ENCODE measurements at places on chromosomes 1 and 21.

DNA sequence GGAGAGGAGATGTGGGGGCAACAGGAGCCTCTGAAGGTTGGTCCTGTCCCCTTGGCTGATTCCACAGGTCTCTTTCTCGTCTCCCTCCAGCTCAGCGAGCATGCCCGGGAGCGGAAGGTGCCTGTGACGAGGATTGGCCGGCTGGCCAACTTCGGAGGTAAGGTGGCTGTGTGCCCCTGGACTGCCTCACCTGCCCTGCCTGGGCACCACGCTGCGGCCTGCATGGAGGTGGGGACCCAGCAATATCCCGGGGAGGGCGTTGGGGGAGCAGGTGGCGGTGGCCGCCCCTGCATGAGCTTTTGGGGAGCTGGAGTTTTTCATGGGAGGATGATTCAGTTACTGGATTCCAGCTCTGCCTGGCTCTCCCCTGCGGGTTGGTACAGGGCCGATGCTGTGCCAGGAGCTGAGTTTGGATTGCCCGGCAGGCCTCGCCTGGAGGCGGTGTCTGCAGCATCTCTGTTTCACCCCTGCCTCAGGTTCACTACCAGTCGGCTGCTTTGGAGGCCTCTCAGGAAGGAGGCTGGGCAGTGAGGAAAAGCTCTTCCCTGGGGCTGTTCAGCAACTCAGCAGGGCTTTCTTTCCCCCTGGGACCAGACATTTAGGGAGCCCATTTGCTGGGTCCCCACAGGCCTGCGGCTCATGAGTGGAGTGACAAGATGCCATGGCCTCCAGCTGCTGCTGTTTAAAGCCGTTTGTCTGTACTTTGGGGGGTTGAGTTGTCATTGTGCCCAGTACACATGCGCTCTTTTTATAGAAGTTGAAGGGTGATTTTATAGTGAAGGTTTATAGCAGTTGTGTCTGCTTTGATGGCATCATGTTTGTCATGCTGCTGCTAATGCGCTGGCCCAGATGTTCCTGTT, 25.7 kb downstream of the COQ8A start:
- DNase-seq = no peak

DNA sequence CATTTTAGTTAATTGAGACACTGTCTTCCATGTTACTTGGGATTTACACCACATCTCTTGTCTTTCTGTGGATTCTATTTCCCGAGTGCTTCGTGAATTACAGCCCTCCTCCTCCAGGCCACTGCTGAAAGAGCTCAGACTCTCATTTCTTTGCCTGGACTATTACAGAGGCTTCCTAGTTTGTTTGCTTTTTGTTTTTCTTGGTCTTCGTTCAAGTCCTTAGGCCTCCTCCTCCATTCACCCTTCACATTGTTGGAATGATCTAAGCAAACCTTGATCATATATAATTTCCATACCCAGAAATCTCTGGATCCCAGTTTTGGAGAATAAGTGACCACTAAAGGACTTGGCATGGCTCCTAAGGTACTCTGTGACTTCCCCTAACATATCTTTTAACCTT, 94.1 kb downstream of the CNIH3 start:
- no peak for DNase-seq

DNA sequence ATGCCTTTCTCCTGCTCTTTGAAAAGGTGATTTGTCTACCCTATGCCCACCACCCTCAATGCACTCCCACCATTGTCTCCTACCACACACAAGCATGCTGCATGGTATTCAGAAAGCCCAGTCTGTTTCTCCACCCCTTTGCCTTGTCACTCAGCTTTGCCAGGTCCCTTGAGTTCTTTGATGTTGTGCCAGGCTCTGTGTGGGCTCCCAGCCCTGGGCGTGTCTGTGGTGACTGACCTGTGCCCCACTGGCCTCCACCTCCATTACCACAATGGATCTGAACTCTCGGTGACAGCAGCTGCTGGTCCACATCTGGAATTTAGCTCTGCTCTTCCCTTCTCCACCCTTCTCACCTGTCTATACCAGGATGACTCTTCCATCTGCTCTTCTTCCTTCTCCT, 34.9 kb downstream of the ATP2B4 start:
- no peak for DNase-seq

DNA sequence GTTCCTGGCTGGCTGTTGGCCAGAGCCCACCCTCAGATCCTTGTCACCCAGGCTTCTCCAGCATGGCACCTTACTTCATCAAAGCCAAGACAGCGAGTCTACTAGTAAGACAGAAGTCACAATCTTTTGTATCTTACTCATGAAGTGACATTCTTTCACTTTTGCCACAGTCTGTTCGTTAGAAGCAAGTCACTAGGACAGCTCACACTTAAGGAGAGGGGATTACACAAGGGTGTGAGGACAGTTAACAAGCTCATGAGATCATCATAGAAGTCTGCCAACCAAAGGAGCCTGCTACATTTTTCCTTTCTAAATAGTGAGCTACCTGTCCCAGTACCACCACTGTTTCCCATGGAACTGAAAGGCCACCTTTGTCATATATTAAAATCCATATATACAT, 61.5 kb downstream of the PACC1 start:
- no peak for DNase-seq

DNA sequence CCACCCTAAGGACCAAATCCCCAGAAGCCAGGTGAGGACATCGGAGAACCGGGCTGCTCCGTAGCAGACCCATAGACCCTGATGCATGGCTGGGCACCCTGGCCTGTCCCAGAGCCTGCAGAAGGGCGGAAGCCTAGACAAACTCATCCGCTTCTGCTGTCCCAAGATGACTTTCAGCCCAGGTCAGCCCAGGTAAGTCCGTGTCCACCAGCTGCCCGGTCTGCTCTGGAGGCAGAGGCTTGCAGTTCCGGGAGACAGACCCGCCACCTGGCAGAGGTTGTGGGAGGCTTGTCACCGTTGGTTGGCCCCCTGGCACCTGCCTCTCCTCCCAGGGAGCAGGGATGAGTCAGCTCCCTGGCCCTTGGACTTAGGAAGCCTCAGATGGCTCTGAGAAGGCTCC, 22.8 kb upstream of the POFUT2 start:
- no peak for DNase-seq

DNA sequence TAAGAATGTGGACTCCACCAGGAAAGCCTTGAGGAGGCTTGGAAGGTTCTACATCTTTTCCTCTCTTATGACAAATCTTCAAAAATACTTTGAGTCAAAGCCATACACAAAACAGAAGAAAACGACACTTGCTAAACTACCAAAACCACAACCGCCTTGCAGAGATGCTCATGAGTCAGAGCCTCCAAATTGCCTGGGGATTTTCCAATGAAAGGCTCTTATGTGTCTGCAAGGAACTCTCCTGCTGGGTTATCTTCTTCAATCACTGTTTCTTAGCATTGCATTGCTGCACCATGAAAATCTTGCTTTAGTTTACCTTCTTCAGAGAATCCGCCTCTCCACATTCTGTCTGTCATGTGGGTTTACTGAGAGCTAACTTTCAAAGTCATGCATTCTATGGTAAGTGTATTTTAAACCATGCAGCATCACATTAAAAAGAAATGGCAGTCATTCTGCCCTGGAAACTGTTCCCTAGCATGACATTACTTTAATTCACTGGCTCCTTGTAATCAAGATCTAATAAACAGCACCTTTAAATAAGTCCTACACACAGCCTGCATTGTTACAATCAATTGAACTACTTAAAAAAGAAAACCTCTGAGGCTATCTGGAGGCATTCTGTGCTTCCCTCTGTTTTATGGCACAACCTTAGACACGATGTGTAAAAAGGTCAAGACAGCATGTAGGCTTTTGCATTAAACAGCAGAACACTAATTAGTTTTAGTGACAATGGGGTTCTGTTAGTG, 210.0 kb upstream of the FOXD3 start:
- peak; percentile 73 for DNase-seq

DNA sequence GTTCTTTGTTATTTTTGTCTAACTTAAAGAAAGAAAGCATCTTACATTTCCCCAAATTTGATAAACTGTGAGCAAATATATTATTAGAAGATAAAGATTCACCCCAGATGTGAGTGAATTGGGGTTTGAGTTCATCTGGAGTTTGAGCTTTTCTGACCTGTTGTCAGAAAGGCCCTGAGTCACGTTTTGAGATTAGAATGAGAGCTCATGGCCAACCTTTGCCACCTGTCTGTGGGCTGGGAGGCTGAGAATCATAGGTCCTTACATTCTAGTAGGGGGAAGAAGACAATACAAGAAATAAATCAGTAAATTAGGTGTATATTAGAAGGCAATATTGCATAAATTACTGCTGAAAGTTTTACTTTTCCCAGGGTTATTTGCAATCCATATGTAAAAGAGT, 22.3 kb downstream of the STYXL2 start:
- DNase-seq = no peak

GRCh38 chr21:15928686-15929425, 199.1 kb downstream of the USP25 start:
- no peak for DNase-seq

DNA sequence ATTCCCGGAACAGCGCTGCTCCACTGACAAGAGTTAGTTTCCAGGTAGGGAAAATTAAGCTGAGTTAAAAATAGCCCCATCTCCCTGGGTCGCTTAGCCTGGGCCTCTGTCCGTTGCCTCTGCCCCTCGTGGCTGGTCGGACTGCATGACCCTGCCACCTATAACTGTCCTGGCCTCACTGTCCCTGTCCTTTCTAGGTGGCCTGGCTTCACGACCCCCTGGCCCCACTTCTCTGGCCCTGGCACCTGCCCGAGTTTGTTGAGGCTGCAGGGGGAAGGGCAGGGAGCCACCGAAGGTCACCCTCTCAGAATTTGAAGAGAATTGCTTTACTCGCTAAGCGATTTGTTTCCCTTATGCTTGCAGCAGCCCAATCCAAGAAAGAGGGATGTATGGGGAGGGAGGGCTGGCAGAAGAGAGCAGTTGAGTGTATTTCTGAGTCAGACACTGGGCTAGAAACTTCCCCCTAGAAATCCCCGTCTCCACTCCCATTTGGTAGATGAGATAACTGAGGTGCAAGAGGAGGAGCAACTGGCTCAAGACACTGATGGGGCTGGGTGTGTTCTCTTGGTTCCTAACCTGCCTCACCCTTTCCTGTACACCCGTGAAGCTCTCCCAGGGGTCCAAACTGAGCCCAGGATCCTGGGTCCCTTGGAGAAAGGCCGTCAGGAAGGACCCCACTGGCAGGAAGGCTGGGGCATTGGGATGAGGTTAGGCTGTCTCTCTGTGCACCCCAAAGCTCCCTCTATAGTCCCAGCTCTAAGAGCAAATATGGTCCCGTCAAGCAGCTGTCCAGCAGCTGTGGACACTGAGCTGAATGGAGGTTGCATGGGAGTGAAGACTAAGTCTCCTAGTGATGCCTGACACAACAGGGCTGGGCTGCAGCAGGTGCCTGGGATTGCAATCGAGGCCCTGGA, 2.9 kb upstream of the EDN2 start:
- DNase-seq = no peak

DNA sequence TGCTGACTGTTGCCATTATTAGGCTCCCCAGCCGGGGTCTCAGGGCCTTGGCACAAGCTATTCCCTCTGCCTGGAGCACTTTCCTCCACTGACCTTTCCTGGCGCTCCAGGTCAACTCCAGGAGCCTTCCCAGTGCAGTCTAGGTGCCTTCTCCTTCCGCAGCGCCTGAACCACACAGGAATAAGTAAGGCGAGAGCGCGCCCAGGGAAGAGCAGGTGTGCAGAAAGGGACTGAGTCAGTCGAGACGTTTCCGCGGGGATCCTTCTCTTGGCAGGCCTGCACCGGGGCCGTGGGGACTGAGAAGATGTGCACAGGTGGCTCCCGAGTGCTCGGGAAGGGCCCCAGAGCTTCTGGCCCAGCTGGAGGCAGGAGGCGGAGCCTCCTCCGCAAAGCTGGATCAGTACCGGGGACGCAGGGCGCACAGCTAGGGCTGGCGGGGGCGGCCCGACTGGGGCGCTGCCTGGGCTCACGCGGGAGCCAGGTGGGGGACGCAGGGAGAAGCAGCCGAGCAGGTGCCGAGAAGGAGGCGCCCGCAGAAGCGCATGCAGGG, 765 bp upstream of the BMP8A start:
- DNase-seq = no peak

DNA sequence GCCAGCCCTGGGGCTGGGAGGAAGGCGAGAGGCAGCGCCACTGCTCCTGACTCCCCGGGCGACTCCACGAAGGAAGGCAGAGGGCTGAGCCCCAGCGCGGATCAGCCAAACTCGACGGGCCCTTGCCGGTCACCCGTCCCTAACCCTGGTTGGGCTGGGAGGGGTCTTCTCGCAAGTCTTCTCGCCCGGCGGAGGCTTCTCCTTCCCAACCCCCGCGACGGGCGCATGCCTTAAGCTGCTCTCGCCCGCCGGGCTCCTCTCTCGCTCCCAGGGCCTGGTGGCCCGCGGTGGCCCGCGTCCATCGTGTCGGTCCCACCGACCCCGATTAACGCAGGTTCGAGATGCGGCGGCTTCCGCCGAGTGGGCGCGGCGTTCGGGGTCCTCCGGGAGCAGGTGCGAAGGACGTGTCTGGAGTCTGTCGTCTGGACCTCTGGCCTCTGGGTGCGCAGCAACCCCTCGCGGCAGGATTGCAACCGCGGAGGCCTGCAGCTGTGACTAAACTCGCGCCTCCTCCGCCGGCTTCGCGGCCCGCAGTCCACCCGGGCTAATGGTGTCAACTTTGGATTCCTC, 29.0 kb upstream of the PPM1J start:
- DNase-seq = peak; percentile 45

DNA sequence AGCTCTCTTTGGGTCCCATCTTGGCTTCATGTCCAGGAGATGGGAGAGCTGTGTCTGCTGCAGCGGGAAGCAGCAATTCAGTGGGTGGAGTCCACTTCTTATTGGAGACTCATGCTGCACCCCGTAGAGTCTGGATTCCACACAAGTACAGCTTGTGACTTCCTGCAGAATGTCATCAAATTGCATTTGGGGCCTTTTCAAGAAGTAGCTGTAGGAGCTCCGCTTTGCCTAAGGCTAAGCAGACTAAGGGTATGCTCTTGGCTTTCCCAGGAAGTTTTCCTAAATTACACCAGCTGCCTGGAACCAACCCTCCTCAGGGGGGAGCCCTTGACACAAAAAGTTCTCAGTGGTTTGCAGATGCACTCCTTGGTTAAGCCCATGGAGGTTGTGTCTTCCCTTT, 5.7 kb upstream of the MOB3C start:
- peak; percentile 26 for DNase-seq

- DNase-seq = peak; percentile 2
Observed at GRCh38 chr1:168974117-168974516, 132.4 kb upstream of the ATP1B1 start.

- DNase-seq = no peak
Observed at GRCh38 chr1:41731516-41732030, 187.1 kb downstream of the HIVEP3 start.

DNA sequence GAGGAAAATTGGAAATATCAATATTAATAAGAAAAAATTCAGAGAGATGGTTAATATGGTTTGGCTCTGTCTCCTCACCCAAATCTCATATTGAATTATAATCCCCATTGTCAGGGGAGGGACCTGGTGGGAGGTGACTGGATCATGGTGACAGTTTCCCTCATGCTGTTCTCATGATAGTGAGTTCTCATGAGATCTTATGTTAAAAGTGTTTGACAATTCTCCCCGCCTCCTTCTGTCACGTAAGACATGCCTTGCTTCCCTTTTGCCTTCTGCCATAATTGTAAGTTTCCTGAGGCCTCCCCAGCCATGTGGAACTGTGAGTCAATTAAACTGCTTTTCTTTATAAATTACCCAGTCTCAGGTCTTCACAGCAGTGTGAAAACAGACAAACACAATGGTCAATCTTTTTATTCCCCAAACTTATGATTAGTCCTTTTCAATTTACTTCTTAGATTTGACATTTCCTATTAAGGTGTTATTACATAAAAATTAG, 11.0 kb downstream of the EGLN1 start:
- DNase-seq = no peak

All from adipocyte (in vitro differentiated cells).